Thyroid gland (tissue), 4 donors: ENCODE measurements at places on chromosomes 4 and X. TPM values are rescaled to one million over a fixed set of nuclear protein-coding genes. Genes with fewer than 3 reads are reported as not detected.
A peak's percentile ranks its signal among the peaks of the same experiment; 100 is the strongest.

Gene ALB
- 0.56 TPM for total RNA-seq

Gene SHROOM3
- total RNA-seq: 59.6 TPM

Gene RNF212
- 6.7 TPM for total RNA-seq

DNA sequence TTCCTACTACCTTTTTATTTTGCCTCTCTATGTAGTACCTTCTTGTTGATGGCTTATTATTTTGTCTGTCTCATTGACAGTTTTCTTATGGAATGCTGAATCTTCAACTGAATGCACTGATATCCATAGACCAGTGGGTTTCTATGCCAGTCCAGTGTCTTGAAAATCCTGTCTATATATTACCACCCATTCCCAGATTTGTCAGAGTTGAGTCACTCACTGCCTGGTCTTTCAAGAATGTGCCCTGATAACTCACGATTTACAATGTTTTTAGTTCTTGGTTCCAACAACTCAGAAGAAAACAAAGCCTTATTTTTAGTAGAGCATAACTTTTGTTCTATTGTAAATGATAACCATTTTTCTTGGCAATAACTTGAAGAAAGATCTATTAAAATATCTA lies 606.0 kb upstream of the PITX2 start:
- DNase-seq: no peak

GRCh38 chr4:151291485-151291884 lies 14.5 kb downstream of the PRSS48 start:
- no peak for DNase-seq

GRCh38 chr4:128810331-128810870 lies 901 bp downstream of the JADE1 start:
- peak; percentile 55 for DNase-seq

- no peak for DNase-seq
Observed at GRCh38 chr4:108926061-108926460, 163.2 kb upstream of the ETNPPL start.

GRCh38 chrX:20451929-20452328 lies 185.2 kb upstream of the RPS6KA3 start:
- DNase-seq: no peak

- no peak for DNase-seq
Observed at GRCh38 chr4:160372390-160372789, 1269.5 kb downstream of the RAPGEF2 start.

DNA sequence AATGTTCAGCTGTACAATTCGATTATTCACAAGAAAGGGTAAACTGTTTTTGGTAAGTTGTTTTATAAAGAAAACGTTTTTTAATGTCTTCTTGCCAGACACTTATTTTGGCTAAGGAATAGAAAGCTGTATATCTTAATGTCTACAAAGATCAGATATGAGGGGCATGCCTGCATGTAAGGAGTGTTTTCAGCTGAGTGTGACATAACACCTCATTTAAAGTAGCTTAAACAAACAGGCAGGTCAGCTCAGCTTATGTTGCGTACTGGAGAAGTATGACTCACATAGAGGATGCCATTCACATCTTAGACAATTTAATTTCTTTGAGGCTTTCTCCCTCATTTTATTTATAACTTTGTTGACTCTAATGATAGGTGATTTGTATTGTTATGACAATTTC lies 30.4 kb downstream of the LAMTOR3 start:
- no peak for DNase-seq
